Stimulated activated CD8-positive, alpha-beta memory T cell treated with anti-CD3 and anti-CD28 coated beads, Interleukin-7, amount 100 ng/mL, for 48 hours (primary cell): ENCODE measurements at places on chromosomes 6 and 20.

DNA sequence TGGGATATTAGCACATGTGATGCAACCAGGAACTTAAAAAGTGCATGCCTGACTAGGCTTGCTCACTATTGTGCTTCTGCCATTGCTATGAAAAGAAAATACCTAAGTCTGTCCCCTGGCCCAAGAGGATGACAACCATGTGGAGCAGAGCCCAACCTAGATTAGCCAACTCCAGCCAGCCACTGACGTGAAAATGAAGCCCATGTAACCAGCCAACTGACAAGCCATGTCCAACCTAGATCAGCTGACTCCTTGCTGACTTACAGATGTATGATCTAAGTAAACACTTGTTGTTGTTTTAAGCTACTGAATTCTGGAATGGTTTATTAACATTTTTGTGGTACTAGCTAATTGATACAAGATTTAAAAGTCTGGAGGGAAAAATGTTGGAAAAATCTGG, 47.5 kb downstream of the PIGU start:
- DNase-seq: no peak

DNA sequence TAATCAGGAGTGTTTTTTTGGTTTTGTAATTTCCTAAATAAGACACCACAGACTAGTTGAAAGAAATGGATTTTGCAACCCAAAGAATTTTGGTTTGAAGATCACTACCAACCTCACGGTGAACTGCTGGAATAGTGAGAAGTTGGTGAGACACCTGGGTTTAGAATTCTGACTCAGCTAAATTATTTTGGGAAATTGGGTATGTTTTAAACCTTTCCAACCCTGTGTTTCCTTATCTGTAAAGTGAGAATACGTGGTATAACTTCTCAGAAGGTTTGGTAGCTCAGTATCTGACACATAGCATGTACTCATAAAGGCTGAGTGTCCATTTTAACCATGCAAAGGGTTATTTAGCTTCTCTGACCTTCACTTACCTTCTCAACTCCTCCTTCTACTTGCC, 261.9 kb downstream of the FOXA2 start:
- DNase-seq: no peak

DNA sequence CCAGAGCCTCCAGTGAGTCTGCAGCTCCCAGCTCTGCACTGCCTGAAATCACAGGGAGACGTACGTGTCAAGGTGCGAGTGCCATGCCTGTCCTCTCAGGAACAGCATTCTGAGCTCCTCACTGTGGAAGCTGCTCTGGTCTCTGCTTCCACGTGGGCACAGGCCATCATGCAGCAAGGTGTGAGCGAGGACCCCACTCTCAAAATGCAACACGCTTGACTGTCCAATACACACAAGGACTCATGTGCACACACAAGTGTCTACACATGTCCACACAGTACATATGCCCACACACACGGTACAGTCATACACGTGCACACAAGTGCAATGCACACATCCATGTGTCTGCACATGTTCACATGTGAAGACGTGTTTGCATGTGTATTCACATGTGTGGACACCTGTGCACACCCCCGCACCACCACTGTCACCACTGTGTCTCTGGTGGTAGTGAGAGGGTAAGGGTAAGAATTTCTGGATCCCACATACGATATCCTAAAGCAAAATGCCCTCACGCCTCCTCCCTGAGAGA, 260.5 kb downstream of the DLL1 start:
- no peak for DNase-seq

- DNase-seq: peak; percentile 55
These were observed 73.9 kb downstream of the OR2B2 start for GRCh38 chr6:27838058-27838944.

DNA sequence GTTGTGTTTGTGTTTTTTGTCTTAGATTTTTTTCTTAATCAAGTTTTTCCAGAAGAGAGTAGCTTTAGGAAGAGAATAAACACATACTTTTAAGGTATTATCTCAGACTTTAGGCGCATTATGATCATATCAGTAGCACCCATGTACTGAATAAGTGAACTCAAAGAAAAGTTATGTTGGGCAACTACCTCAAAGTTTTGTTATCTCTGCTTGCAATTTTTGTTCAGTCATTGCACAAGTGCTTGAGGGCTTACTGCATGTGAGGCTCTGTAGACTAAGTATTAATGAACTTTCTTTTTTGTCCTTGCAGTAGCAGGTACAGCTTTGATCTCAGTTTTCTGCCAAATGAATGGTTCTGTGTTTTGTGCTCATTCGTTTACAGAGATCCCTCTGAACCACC, 189.0 kb downstream of the SLC16A10 start:
- no peak for DNase-seq
